ENCODE measurements at places on chromosomes 2 and 18. TPM values are rescaled to one million over a fixed set of nuclear protein-coding genes. Genes with fewer than 3 reads are reported as not detected.

MYL1 gene
- not detected for total RNA-seq

YES1 gene
- 16.6 TPM for total RNA-seq

C2orf78 gene
- not detected for total RNA-seq

DCAF17 gene
- 7.6 TPM for total RNA-seq

KIF5C gene
- 0.46 TPM for total RNA-seq

KRTCAP3 gene
- total RNA-seq, result 0.62 TPM

MAPK4 gene
- total RNA-seq, result 0.28 TPM

SLC4A1AP gene
- total RNA-seq, result 28.9 TPM

IHH gene
- total RNA-seq, result 0.64 TPM

SMYD1 gene
- total RNA-seq, result not detected

HOXD10 gene
- total RNA-seq, result 5.3 TPM

TRPM8 gene
- 0.37 TPM for total RNA-seq

MOGAT1 gene
- total RNA-seq, result not detected

RAB17 gene
- 0.29 TPM for total RNA-seq

FMNL2 gene
- 26.6 TPM for total RNA-seq

GLS gene
- total RNA-seq, result 152 TPM

POTEC gene
- not detected for total RNA-seq

DOK6 gene
- total RNA-seq, result not detected

TMEM163 gene
- total RNA-seq, result 0.16 TPM

GPR45 gene
- total RNA-seq, result not detected

ZNF396 gene
- total RNA-seq, result 0.88 TPM

SAG gene
- not detected for total RNA-seq

DPP10 gene
- total RNA-seq, result not detected

AFF3 gene
- total RNA-seq, result 0.01 TPM

DYSF gene
- 0.56 TPM for total RNA-seq

XRCC5 gene
- 194 TPM for total RNA-seq

RPL37A gene
- 4,231 TPM for total RNA-seq

CCDC150 gene
- 5.3 TPM for total RNA-seq

PDE1A gene
- 0.31 TPM for total RNA-seq

GKN1 gene
- 0.94 TPM for total RNA-seq

NDC80 gene
- 14.3 TPM for total RNA-seq

STPG4 gene
- not detected for total RNA-seq

TANC1 gene
- total RNA-seq, result 8.7 TPM

STEAP3 gene
- 54.0 TPM for total RNA-seq

INSIG2 gene
- 13.7 TPM for total RNA-seq

UCN gene
- total RNA-seq, result 0.61 TPM

SERPINB10 gene
- total RNA-seq, result not detected

ZNF236 gene
- 3.4 TPM for total RNA-seq

TRAK2 gene
- total RNA-seq, result 14.2 TPM

SPEG gene
- 7.0 TPM for total RNA-seq

STK36 gene
- total RNA-seq, result 9.9 TPM

C1GALT1C1L gene
- total RNA-seq, result 2.3 TPM

FOXI3 gene
- total RNA-seq, result 0.05 TPM

FLACC1 gene
- total RNA-seq, result 0.46 TPM

RAB6C gene
- not detected for total RNA-seq

ANKRD29 gene
- total RNA-seq, result 18.1 TPM

UGT1A5 gene
- total RNA-seq, result 0.13 TPM

IRS1 gene
- 13.6 TPM for total RNA-seq

SCYGR4 gene
- not detected for total RNA-seq

ACKR3 gene
- 12.0 TPM for total RNA-seq

HK2 gene
- 0.95 TPM for total RNA-seq

Data from A549 treated with Hydrocortisone at 1 μM for 4 hours (cell line).